CD4-positive, alpha-beta T cell (primary cell): ENCODE measurements at places on chromosomes 6 and 20. TPM values are rescaled to one million over a fixed set of nuclear protein-coding genes. Genes with fewer than 3 reads are reported as not detected.

FGD2 gene
- 1.2 TPM for total RNA-seq

OR2B3 gene
- not detected for total RNA-seq

SPTLC3 gene
- total RNA-seq = 0.59 TPM

ZSCAN23 gene
- 0.78 TPM for total RNA-seq

SASH1 gene
- 0.58 TPM for total RNA-seq

ABHD16B gene
- not detected for total RNA-seq

BPIFB4 gene
- total RNA-seq = not detected

SHLD1 gene
- 7.0 TPM for total RNA-seq

TTPAL gene
- 9.9 TPM for total RNA-seq

ALDH5A1 gene
- 3.6 TPM for total RNA-seq

DPPA5 gene
- not detected for total RNA-seq

DNA sequence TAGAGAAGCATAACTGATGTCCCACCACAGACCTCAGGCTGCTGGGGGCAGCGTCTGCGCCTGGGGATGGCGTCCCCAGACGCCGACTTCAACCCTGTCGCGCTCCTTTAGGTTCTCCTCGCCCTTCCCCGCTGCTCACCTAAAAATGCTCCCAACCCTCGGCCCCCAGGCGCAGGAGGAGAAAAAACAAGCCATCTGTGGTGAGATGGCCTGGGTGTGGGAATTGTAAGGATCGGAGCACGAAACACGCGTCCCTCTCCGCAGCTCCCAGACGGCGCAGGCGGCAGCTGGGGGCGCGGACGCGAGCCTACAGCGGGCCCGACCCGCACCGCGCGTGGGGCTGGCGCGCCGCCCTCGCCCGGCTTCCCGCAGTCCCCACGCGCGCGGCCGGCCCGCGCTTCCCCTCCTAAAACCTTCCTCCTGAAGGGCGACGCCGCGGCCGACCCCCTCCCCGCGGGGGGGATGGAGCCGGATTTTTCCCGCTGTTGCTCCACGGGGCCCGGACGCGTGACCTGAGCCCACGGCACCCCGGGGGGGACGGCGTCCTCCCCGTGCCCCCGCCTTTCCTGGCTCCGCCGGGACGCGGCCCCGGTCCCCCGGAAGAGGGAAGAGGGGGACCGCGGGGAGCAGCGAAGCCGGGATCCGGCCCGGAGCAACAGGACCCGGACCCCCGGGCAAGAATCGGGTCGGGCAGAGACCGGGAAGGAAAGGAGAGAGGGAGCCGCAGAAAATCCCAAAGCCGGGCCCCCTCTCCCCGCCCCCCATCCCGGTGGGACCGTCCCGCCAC, 611 bp downstream of the EPB41L2 start:
- DNase-seq = no peak

GRCh38 chr6:26223650-26224546, 136.7 kb downstream of the HFE start:
- peak; percentile 56 for DNase-seq

- no peak for DNase-seq
Measured at GRCh38 chr20:57616143-57616951, 3.9 kb downstream of the ZBP1 start.

DNA sequence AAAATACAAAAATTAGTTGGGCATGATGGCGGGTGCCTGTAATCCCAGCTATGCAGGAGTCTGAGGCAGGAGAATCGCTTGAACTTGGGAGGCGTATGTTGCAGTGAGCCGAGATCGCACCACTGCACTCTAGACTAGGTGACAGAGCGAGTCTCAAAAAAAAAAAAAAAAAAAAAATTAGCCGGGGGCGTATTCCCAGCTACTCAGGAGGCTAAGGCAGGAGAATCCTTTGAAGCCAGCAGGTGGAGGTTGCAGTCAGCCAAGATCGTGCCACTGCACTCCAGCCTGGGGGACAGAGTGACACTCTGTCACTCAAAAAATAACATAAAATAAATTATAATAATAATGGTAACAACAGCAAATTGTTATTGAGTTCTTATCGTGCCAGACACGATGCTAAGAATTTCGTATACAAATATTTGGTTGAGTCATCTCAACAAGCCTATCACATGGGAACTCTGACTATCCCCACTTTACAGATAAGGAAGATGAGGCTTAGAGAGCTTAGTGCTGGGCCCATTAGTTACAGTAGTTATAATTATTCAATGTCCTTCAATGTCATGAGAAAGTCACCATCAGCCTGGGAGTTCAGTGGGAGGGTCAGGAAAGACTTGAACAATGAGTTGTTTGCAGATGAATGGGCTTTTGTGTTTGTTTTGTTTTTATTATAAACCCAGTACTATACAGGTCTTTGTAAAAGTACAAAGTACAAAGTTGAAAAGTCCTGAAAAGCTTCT, 19.4 kb downstream of the C6orf15 start:
- no peak for DNase-seq

DNA sequence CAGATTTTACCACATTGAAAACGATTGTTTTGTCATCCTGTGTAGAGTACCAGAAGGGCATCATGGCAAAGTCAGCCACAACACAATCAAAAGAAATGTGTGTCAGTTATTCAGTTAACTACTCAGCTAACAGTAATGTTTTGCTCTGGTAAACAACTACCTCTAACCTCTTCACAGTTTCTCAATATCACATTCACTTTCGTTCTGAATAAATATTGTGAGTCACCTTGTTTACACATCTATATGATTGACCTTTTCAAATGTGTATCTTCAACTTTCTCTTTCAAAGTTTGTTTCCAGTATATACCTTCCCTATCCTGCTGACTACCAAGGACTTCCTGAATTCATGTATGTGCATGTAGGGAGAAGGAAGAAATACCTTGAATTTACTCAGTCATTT, 216.6 kb upstream of the UFL1 start:
- DNase-seq = no peak

- no peak for DNase-seq
Measured at GRCh38 chr20:47586649-47587294, 85.1 kb downstream of the NCOA3 start.

DNA sequence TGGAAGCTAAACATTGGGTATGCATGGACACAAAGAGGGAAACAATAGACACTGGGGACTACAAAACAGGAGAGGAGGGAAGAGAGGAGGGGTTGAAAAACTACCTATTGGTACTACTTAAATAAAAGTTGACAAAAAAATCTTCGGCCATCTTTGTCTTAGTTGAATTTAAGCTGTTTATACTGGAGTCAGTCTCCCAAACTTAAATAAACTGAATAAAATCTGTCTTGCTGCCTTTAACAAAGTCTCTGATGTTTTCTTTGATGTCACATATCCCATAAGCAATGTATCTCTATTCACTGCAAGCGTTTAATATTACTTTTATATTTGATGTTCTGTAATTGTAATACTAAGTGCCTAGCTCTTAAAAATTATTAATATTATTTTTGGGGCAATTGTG, 409.2 kb upstream of the EPHA7 start:
- no peak for DNase-seq

GRCh38 chr6:158023597-158023939, 41.9 kb downstream of the SYNJ2 start:
- no peak for DNase-seq

- no peak for DNase-seq
Measured at GRCh38 chr6:128500749-128501600, 19.4 kb downstream of the PTPRK start.

- DNase-seq = no peak
Measured at GRCh38 chr6:499617-500016, 108.1 kb downstream of the IRF4 start.

DNA sequence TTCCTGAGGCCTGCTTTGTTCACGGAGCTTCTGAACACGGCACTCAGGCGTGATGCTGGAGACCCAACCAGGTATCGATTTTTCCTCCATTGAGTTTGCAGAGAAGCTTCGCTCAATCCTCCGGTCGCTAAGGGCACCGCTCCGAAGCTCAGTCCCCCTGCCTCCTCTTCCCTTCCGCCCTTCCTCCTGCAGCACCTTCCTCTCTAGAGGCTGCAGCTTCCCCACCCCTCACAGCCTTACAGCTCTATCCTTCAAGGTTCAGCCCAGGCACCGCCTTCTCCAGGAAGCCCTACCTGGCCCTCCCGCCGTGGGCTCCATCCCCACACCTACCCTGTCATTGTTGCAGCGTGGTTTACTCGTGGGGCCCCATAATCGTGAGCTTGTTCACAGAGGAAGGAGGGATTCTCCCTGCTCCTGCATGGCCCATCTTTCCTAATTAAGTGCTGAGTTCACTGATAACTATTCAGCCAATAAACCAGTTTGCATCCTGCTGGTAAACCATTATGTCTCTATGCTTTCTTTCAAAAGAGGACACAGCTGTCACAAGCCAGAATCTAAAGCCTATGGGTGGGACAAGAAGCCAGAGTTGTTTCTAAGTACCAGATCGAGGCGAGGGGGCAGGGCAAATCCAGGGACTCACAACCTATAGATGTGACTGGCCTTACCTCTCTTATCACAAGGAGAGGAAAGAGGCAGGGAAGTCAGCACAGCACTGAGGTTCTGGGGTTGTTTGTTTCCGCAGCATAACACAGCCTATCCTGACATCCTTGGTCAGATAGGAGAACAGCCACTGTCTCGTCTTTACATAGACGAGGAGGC, 152.0 kb downstream of the GRM4 start:
- no peak for DNase-seq

DNA sequence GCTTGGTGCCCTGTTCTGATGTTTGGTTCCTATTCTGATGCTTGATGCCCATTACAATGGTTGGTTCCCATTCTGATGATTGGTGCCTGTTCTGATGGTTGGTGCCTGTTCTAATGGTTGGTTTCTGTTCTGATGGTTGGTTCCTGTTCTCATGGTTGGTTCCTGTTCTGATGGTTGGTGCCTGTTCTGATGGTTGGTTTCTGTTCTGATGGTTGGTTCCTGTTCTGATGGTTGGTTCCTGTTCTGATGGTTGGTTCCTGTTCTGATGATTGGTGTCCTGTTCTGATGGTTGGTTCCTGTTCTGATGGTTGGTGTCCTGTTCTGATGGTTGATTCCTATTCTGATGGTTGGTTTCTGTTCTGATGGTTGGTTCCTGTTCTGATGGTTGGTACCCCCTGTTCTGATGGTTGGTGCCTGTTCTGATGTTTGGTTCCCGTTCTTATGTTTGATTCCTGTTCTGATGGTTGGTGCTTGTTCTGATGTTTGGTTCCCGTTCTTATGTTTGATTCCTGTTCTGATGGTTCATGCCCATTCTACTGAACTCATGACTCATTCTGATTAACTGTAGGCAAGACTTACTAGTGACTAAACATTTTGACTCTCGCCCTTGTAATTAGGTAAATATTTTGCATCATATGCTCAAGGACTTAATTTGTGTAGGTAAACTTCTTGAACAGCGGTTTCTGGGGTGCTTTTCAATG, 146.2 kb downstream of the DLL1 start:
- peak; percentile 24 for DNase-seq

- DNase-seq = no peak
Measured at GRCh38 chr6:4466769-4467480, 309.3 kb upstream of the CDYL start.

DNA sequence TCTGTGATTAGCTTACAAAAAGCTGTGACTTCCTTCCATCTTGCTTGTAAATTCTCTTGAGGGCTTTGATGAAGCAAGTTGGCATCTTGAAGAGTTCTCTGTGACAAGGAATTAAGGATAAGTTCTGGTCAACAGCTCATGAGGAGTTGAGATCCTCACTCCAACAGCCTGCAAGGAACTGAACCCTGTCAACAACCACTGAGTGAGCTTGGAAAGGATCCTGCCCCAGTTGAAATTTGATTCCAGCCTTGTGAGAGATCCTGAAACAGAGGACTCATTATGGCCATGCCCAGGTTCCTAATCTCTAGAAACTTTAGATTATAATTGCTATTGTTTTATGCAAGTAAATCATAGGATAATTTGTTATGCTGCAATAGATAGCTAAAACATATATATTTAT, 133.7 kb downstream of the PTCHD4 start:
- no peak for DNase-seq

DNA sequence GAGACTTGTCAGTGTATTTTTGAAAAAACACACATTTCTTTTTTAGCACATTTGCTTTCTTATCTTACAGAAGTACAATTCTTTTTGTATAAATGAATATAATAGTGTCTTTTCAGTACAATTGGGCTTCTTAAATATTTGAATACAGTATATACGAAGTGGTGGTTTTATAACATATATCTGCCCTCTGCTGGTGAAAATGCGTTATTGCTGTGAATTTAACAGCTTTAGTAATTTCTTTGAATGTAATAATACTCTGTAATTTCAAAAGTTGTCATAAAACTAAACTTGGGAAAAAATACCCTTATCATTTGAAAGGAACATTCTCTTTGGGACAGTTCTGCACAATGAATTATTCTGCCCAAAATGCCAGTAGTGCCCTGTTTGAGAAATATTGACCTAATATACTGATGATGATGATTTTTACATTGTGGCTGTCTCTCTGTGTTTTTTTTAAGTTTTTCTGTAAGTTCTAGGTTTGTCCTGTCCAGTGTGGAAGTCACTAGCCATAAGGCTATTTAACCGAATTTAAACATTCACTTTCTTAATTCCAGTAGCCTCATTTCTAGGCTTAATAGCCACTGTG, 19.0 kb downstream of the SMAP1 start:
- peak; percentile 67 for DNase-seq

DNA sequence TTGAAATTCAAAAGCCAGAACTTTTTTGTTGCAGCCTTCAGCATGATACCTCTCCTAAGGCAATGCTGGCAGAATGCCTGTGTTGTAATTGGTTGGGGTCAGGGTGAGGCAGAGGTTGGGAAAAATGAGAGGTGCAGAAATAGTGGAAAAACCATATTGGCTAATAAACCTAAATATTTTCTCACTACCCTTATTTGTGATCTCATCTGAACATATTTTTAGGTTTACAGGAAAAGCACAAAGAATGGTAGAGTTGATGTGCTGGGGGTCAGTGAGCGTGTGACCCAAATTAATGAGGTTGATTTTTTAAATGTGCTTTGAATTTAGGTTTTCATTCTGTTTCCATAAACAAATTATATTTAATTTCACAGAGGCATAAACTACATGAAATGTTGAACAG, 437.3 kb downstream of the HDGFL1 start:
- DNase-seq = no peak

- DNase-seq = no peak
Measured at GRCh38 chr20:56903858-56904257, 274.8 kb downstream of the TFAP2C start.

DNA sequence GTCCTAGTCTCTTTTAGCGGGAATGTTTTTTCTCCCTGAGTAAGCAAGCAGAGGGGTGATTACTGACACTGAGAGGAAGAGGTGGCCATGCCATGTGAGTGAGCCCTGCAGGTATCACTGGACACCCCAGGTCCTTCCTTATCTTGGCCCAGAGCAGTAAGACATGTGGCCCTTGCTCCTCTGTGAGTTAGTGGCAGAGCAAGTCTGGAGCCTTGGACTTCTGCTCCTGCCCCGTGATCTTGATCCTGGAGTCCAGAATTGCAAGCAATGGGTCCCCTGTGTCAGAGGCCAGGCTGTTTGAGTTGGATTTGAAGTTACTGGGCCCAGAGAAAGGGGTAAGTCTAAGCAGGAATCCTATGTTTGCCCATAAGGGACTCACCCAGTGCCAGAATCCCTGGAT, 92.1 kb upstream of the EMILIN3 start:
- DNase-seq = no peak
